ENCODE measurements at places on chromosomes 7 and 10. TPM values are rescaled to one million over a fixed set of nuclear protein-coding genes. Genes with fewer than 3 reads are reported as not detected.

The DHTKD1 gene
- total RNA-seq = 41.1 TPM

The SLIT1 gene
- total RNA-seq = not detected

The IGF2BP3 gene
- 139 TPM for total RNA-seq

The CPED1 gene
- 2.4 TPM for total RNA-seq

The AKR1C3 gene
- total RNA-seq = 1,870 TPM

The AP3M1 gene
- total RNA-seq = 44.0 TPM

The PALS2 gene
- total RNA-seq = 35.8 TPM

The KCNH2 gene
- total RNA-seq = 1.5 TPM

The GDF2 gene
- not detected for total RNA-seq

The SH2D4B gene
- 0.24 TPM for total RNA-seq

The NPFFR1 gene
- total RNA-seq = 0.05 TPM

The TAS2R41 gene
- not detected for total RNA-seq

The GLI3 gene
- total RNA-seq = not detected

The ATXN7L1 gene
- total RNA-seq = 10.8 TPM

The LIPK gene
- total RNA-seq = not detected

The PHKG1 gene
- total RNA-seq = 3.9 TPM

The SPDYE11 gene
- not detected for total RNA-seq

The FHIP2A gene
- 16.0 TPM for total RNA-seq

The POT1 gene
- 46.9 TPM for total RNA-seq

The ACTR3C gene
- total RNA-seq = 24.1 TPM

The CALN1 gene
- not detected for total RNA-seq

The SPDYE18 gene
- total RNA-seq = 0.44 TPM

The SPDYE16 gene
- not detected for total RNA-seq

The STAMBPL1 gene
- 7.6 TPM for total RNA-seq

The CHRM2 gene
- total RNA-seq = 0.17 TPM

The BPGM gene
- 18.5 TPM for total RNA-seq

The TFPI2 gene
- total RNA-seq = 86.1 TPM

The FBXL13 gene
- total RNA-seq = 19.4 TPM

The PRLHR gene
- total RNA-seq = not detected

The TMEM229A gene
- not detected for total RNA-seq

The RAPGEF5 gene
- 16.6 TPM for total RNA-seq

The FAM25A gene
- total RNA-seq = 11.4 TPM

The HKDC1 gene
- 173 TPM for total RNA-seq

The ODAD2 gene
- total RNA-seq = not detected

The TTYH3 gene
- 109 TPM for total RNA-seq

The RPEL1 gene
- not detected for total RNA-seq

The CPN1 gene
- not detected for total RNA-seq

The CFAP58 gene
- 0.31 TPM for total RNA-seq

The NUTM2B gene
- total RNA-seq = 1.3 TPM

The DCLRE1A gene
- total RNA-seq = 7.7 TPM

The WDFY4 gene
- total RNA-seq = not detected

Data from PC-9 (cell line).